T-helper 17 cell (primary cell): ENCODE measurements at places on chromosomes 6 and 20.

DNA sequence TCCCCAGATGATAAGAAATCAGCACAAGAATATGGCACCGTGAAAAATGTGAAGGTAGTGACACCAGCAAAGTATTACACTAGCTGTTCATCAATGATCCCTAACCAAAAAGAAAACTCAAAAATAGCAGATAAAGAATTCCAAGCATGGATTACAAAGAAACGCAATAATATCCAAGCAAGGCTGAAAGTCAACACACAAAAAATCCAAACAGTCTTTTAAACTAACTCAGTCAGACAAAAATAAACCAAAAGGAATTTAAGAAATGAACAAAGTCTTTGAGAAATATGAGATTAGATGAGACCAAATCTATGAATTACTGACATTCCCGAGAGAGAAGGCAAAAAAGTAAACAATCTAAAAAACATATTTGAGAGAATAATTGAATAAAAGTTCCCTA is 976.1 kb upstream of the MAP3K7 start:
- DNase-seq: no peak

DNA sequence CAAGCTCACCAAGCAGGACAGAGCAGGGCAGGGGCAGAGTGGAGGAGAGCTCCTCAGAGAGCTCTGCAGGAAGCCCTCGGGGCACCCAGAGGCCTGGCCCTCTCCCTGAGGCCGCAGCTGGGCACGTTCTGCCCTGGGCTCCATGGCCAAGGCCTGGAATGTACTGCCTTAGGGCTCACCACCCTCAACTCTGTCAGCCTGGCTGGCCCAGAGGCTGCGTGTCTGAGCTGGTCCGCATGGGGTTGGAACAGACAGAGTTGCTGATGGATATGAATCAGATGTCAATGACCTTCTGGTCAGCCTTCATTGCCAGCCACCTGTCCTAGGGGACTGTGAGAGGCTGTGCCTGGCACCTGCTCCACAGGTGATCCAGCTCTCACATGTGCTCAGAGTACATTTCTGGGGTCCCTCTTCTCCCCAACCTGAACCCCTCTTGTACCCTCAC is 33.2 kb upstream of the PCMTD2 start:
- no peak for DNase-seq

DNA sequence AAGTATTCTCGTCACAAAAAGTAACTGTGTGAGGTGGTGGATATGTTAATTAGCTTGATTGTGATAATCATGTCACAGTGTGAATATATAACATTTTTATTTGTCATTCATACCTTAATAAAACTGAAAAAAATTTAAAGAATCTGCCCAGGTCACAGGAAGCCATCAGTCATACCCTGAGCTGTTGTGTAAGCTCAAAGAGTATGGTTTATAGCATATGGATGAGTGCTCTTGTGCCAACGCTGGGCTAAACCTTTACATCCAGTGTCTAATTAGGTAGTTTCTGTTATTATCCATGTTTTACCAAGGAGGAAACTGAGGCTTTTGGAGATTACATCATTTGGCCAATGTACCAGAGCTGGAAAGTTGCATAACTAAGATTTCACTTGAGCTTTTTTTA is 11.4 kb downstream of the PKIG start:
- DNase-seq: no peak

DNA sequence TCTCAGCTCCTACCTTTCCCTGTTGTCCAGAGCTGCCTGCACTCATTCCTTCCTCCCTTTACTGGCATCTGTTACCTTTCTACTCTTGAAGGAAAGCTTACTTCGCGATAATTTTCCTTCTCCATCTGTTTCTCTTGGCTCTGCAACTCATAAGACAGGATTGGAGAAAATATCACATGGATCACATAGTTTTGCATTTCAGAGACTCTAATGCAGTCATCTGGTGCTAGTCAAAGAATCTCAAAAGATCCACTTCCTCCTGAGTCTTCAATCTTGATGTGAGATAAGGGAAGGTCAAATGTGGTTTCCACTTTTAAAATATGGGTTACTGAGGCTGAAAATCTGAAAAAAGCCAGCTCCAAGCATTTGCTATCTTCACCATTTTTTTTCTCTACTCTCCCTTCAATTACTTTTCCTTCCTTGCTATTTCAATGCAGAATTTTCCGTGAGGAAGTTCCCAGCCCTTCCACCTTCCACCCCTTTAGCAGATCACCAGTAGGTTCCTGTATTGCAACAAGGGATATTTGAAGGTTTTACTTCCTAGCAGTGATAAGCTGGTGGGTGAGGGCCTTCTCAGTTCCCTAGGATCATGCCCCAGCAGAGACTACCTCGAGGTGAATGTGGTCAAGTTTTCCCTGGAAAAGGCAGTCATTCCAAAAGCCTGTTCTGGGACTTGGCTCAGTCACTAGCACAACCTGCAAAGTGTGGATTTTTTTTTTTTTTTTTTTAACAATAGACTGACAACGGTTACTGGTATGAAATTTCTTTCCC is 62.8 kb upstream of the LRRC1 start:
- DNase-seq: no peak

GRCh38 chr6:76072562-76072961 is at the start of gene IMPG1:
Gene IMPG1, minus strand, starts transcription at chr6:76072662. Its CDS starts 174 bp downstream, at chr6:76072488.
- no peak for DNase-seq
